Activated T-cell treated with anti-CD3 and anti-CD28 coated beads, Interleukin-2, amount 50 U/mL, for 72 hours (primary cell): ENCODE measurements at places on chromosomes 11 and 22.
A peak's percentile ranks its signal among the peaks of the same experiment; 100 is the strongest.

- DNase-seq: no peak
Observed at GRCh38 chr11:128962896-128963295, 20.2 kb upstream of the TP53AIP1 start.

GRCh38 chr22:49641770-49642313, 185.8 kb downstream of the BRD1 start:
- no peak for DNase-seq

GRCh38 chr22:35609261-35609660, 7.9 kb downstream of the MB start:
- DNase-seq: no peak

- no peak for DNase-seq
Observed at GRCh38 chr22:48712558-48713271, 1115.0 kb downstream of the BRD1 start.

- DNase-seq: no peak
Observed at GRCh38 chr11:75850787-75851186, 35.8 kb downstream of the UVRAG start.

- DNase-seq: no peak
Observed at GRCh38 chr11:77103319-77103718, 679 bp downstream of the OMP start.

DNA sequence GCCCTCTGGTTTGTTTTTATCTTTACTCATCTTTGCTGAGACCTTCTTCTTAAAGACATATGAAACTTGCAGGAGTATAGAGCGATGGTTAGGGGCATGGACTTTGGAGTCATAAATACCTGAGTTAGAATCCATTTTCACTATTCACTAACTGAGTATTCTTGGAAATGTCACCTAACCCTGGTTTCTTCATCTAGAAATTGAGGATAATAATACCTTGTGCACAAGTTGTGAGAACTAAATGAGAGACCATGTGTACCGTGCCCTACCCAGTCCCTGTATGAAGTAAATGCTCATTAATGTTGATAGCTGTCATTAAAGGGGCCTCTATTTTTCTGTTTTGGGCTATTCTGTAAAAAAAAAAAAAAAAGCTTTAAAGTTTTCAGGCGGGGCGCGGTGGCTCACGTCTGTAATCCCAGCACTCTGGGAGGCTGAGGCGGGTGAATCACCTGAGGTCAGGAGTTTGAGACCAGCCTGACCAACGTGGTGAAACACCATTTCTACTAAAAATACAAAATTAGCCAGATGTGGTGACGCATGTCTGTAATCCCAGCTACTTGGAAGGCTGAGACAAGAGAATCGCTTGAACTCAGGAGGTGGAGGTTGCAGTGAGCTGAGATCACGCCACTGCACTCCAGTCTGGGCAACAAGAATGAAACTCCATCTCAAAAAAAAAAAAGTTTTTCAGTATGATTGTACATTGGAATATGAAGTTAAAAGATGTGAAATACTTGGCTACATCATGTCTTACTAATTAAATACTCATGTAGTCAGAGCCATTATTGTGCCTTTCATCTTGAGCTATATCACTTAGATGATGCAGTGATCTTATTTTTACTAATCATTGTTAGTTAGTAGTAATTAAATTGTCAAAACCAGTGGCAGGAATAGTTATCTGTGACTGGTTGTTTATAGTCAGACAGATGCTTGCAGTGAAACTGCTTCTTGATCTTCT, 95.0 kb downstream of the AMOTL1 start:
- no peak for DNase-seq

DNA sequence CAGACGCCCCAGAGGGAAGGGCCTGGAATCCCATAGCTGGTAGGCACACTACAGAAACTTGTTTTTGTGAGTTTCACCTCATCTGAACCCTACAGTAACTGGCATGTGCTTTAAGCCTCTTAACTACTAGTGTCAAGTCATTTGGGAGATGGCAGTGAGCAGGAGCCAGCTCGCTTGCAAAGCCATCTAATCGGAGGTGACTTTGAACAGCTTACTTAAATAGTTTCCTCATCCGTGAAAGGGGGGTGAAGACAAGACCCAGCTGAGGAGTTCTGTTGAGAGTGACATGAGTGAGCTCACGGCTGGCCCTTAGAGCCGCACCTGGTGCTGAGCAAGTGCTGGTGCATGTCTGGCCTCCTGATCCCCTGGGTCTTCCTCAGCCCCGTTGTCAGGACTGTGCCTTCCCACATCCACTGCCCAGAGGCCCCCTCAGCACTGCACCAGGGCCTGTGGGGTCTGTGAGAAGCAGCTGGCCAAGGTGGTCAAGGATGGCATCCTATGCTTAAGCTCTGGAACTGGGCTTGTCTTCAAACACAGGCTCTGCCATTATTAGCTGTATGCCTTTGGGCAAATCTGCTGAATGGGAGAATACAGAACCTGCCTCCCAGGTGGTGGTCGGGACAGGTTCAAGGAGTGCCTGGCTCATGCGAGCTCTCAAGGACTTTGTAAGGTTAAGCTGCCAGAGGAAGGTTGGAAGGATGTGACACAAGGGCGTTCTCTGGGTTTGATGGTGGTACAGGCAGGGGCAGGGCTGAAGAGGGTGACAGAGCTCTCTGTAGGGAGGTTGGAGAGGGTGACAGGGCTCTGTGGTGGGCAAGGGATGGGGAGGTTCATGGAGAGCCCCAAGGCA, 27.3 kb downstream of the INCENP start:
- DNase-seq: no peak

DNA sequence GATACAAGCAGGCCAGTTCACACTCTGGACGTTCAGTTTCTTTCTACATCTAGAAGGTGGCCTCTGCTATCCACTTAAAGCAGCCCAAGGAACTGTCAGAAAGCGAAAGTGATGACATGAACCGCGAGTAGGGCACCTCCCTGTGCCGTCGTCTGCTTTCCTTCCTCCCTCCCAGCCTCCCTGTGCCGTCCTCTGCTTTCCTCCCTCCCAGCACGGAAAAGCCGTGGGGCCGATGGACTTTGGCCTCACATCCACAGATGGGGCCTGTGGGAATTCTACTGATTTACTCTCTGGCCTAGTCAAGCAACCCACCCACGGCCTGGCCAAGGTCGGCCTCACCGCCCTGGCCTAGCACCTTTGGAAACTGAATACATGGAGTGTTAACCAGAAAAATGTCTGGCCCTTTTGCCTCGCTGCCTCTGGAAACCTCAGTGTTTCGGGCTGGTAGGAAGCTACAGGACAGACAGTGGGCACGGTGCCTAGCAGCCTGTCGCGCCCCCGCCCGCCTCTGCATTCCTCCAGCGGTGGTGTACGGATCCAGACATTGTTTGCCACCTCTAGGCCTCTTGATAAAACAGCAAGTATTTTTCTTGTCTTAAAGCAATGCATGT, 14.2 kb downstream of the PEX26 start:
- DNase-seq: no peak

DNA sequence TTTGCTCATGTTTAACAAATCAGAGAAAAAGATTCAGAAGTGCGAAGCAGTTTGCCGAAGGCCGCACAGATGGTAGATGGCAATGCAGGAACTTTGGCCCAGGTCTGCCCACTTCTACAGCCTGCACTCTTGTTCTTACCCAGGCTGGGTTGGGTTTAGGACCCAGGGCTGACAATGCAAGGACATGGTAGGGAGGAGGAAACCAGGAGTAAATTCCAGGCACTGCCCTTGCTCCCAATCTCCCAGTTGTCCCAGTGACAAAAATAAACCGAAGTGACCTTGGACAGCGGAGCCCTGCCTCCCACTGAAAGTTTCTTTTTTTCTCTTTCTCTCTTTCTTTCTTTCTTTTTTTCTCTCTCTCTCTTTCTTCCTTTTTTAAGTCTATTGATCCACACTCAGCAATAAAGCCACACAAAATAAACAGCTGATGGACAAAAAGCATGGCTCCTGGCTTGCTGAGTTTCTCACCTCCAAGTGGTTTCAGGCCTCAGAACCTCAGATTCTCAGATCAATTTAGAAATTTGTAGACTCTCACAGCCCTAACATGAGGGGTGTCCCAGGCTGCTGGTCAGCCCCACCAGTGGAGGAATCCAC, 33.5 kb upstream of the FCHSD2 start:
- no peak for DNase-seq

GRCh38 chr11:57055744-57056143, 67.0 kb downstream of the OR5AK2 start:
- DNase-seq: no peak

GRCh38 chr22:49934891-49935557, 16.6 kb downstream of the CRELD2 start:
- DNase-seq: peak; percentile 96

DNA sequence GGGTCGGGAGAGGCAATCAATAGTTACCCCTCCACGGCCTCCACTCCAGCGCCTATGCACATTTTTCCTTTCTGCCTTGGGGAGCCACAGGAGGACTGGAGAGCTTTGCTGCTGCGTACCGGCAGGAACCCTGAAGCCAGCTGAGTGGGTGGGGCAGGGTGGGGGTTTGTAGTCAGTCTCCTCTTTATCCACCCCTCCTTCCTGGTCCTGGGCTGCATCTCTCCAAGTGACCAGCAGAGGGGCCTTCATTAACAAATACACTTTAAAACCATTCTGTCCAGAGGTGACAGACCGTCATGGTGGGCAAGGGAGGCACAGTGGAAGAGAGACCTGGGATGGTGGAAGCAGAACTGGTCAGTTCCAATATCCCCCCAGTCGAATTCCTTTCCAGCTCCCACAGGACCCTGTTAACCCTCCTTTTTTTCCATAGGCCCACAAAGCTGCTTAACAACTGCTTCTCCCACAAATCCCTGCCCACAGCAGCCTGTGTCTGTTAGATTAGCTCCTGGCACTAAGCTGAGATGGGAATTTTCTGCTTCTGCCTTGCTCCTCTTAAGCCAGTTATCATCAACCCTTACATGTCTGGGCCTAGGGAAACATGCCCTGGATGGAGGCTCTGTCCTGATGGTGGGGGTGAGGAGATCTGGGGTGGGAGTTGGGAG, 3.9 kb upstream of the ABCG4 start:
- peak; percentile 20 for DNase-seq

DNA sequence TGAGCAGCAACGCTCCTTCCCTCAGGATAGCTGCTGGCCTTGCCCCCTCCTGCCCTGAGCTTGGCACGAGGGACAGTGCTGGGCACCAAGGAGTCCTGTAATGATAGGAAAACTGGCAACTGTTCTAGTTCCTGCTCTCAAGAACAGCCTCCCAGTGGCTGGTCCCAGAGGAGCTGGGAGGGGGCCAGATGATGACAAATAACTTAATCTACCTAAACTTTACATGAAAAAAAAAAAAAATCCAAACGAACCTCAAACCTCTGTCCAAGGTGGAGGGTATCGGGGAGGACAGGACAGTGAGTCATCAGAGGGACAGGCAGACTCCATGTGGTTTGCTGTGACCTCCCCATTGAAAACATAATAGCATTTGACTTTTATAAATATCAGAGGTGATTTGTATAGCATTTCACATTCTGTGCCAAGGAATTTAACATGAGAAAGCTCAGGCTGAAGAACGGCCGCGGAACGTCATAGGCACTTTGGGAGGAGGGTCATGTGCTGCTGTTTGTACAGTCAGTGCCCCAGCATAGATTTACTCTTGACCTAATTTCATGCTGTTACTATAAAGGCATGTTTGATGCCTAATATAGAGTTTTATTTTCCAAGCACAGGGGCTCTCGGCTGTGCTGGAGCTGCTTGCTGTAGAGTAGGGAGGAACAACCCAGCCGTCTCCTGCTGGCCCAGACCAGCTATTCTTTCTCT, 98.2 kb upstream of the NNMT start:
- no peak for DNase-seq

- DNase-seq: no peak
Observed at GRCh38 chr11:1118755-1119603, 38.8 kb upstream of the MUC5AC start.

DNA sequence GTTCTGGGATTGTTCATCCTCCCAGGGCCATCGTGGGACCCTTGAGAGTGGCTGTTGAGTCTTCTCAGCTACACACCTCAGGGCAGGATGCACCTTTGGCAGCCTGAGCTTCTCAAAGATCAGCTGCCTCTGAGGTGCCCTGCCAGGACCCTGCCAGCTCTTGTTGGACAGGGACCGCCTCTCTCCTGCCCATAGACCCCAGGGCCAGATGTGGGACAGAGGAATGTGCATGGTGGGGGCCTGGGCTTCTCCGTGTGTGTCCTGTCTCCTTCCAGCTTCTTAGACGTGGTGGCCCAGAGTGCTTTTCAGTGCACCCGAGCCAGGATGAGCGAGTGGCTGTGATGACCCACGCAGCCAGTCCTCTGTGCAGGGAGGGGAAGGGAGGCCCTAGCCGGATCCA, 5.9 kb upstream of the TRMU start:
- no peak for DNase-seq

- DNase-seq: no peak
Observed at GRCh38 chr11:76149713-76150112, 56.6 kb downstream of the WNT11 start.

DNA sequence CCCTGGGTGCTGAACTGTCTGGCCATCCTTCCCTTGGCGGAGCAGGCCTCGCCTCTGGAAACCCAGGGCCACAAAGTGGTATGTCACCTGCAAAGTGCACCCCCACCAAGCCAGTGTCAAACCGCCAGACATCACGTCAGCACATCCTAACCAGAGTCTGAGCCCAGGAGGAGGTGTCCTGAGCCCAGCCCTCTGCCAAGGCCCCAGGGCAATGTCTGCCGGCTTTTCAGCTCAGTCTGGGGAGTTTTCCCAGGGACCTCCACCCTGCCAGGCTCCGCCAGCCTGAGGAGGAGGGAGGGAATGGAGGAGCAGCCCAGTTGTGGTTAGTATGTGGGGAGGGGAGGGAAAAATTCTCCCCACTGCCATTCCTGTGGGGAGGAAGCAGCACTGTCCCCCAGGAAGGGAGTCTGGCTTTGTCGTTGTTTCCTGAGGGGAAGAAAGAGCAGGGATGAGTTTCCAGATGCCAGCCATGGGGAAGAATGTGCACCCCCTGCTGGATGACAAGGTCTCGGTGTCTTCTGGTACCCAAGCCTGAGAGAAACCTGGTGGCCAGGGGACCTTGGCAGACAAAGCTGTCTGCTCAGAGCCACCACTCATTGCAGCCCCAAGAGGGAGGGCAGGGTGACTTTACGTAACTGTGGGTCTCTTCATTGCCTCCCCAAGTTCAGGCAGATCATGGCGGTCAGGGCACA, 81.4 kb upstream of the CD82 start:
- no peak for DNase-seq

DNA sequence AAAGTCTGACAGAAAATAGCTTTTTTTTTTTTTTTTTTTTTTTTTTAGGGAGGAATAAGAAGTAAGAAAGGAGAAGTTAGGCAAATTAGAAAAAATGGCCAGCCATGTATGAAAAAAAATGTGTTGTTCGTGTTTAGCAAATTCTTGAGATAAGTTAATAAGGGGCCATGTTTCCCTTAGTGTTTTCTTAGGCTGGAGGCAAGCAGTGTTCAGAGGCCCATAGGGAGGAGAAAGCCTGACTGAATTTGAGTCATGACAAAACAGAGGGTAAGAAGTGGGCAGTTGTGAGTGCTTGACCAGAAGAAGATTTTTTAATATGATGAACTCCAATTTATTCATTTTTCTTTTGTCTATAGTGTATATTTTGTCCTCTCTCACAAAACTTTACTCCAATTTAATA, 766.4 kb downstream of the FAM181B start:
- no peak for DNase-seq

- no peak for DNase-seq
Observed at GRCh38 chr22:45834241-45834640, 142.7 kb downstream of the WNT7B start.
